ENCODE measurements at places on chromosomes 4 and X. TPM values are rescaled to one million over a fixed set of nuclear protein-coding genes. Genes with fewer than 3 reads are reported as not detected.

FRMD7 gene
- not detected for polyA plus RNA-seq

DNA sequence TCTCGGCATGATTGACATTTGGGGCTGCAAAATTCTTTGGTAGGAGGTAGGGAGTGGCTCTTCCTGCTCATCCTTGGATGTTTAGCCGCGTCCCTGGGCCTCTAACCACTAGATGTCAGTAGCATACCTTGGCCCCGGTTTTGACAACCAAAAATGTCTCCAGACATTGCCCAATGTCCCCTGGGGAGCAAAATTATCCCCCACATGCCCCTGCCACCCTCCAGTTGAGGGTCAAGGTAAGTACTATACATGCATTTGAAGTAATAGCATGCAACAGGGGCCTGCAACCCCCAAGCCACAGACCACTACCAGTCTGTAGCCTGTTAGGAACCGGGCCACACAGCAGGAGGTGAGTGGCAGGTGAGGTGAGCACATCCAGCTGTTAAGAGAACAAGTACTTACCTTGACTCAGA is 17.6 kb upstream of the KIAA1210 start:
- no peak for DNase-seq

DNA sequence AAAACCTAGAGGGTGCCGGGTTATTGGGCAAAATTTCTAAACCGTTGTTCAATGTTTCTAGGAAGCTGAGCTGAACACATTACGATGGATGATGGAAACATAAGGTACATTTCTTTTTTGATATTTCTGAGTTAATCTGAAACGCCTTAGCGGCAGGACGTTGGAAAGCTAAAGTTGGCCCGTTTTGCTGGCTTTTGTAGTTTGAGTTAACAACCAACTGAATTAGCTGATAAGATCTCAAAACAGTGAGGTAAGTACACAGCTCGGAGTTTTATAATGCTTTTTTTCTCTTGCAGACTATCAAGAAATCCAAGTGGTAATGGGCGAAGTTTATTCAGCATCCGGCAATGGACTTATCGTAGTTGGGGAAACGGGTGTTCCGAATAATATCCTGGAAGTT is 73.5 kb downstream of the PRSS12 start:
- no peak for DNase-seq

GRCh38 chrX:136810493-136810892 is 29.8 kb upstream of the ARHGEF6 start:
- DNase-seq, result no peak

GRCh38 chrX:2654436-2655340 is 36.4 kb upstream of the CD99 start:
- no peak for DNase-seq

GRCh38 chr4:138910914-138911336 is 104.7 kb upstream of the NOCT start:
- DNase-seq, result peak; percentile 78

DNA sequence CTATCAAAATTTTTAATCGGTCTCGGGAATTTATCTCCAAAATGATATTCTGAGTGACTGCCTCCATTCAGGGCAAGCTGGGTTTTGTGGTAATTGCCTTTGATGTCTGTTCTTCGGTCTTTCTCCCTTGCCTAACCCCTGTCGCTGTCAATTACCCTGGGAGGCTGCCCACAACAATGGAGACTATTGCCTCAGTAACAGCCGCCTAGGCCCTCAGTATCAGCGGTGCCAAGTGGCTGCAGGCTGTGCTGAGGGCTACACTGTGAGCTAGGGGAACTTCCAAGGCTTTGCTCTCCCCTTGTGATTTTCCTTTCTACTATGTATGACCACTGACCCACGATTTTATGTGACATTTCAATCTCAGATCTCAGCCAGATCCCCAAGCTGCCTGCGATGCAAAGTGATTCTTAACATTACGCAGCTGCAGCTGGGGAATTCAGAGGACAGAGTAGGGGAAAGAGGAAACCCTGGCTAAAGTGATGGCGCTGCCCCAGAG is 36.3 kb upstream of the REST start:
- peak; percentile 69 for DNase-seq

GRCh38 chrX:11426712-11427452 is 133.7 kb downstream of the AMELX start:
- DNase-seq, result peak; percentile 13

- no peak for DNase-seq
These were observed 384.6 kb upstream of the IGFBP7 start for GRCh38 chr4:57494821-57495220.
